Stimulated activated CD8-positive, alpha-beta memory T cell treated with anti-CD3 and anti-CD28 coated beads, Interleukin-4, amount 100 ng/mL, for 1 hour (primary cell): ENCODE measurements at places on chromosomes 3 and 15.

DNA sequence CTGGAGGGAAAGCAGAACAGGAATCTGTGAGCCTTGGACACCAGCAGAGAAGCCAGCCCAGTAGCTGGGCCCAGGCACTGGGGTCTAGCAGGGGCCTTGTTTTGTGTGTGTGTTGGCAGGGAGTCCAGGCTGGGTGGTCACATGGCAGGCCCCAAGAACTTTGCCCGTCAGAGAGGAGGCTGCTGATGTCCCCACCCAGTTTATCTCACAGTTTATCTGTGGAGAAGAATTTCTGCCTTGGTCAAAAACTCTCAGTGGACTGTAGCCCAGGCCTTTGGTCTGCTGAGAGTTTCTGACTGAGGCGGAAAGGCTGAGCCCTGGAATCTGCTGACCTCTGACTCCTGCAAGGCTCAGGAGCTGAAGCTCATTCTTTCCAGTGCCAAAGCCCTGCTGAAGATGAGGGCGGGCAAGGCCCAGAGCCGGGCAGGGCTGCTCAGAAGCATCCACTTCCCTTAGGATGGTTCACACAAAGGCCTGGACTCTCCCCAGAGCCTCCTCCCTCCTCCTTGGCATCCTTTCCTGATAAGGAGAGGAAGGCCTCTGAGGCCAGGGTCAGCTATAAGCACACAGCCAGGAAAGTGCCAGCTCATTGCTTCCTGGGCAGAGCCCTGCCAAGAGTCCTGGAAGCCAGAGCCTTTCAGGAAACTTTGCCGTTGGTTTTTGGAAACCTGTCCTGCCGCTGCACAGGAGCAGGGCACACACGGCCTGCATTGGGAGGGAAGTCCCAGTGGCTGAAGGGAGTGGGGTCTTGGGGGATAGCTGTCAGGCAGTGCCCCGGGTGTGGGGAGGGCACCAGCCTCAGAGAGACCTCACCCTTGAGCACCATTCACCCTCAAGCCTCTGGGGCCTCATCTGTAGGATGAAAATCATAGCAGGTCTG is 37.2 kb upstream of the SLCO2A1 start:
- DNase-seq: no peak

- no peak for DNase-seq
Measured at GRCh38 chr15:43988900-43989299, 162.1 kb downstream of the WDR76 start.

GRCh38 chr15:74277242-74277810 is 41.2 kb downstream of the CCDC33 start:
- DNase-seq: no peak

DNA sequence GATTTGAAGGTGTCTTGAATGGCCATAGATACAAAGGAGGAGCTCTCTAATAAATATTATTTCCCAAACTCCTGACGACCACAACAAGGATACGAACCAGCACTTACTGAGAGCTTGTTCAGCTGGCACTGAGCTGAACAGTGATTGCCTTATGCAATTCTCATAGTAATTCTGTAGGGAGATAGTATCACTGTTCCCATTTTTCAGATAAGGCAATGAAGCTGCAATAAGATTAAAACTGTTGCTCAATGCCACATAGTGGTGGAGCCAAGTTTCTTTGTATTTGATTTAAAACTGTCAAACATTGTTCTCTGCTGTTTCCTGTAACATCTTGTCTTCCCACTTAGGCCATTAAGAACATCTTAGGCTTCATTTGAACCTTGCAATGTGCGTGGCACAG is 163.9 kb downstream of the RPLP1 start:
- no peak for DNase-seq

- DNase-seq: no peak
Measured at GRCh38 chr3:151592287-151592686, 131.4 kb upstream of the IGSF10 start.

- no peak for DNase-seq
Measured at GRCh38 chr15:61331019-61331418, 101.9 kb upstream of the RORA start.

GRCh38 chr3:95715128-95715527 is 1099.3 kb upstream of the EPHA6 start:
- DNase-seq: no peak

GRCh38 chr3:166783206-166783605 is 596.9 kb downstream of the ZBBX start:
- no peak for DNase-seq

GRCh38 chr3:37660782-37661181 is 200.9 kb upstream of the CTDSPL start:
- DNase-seq: no peak

- no peak for DNase-seq
Measured at GRCh38 chr3:49616491-49616941, 57.6 kb upstream of the APEH start.

GRCh38 chr15:81014446-81015093 is 13.8 kb downstream of the TLNRD1 start:
- no peak for DNase-seq

GRCh38 chr3:136249593-136249992 is 547 bp upstream of the PCCB start:
- DNase-seq: no peak

- DNase-seq: no peak
Measured at GRCh38 chr3:187795207-187795960, 50.1 kb upstream of the BCL6 start.

GRCh38 chr15:29024662-29025061 is 138.9 kb downstream of the APBA2 start:
- DNase-seq: no peak

- no peak for DNase-seq
Measured at GRCh38 chr15:85407421-85408269, 27.2 kb downstream of the AKAP13 start.

GRCh38 chr3:44060164-44060563 is 181.5 kb upstream of the TOPAZ1 start:
- DNase-seq: no peak

GRCh38 chr3:108441071-108441507 is 69.3 kb downstream of the MYH15 start:
- DNase-seq: no peak

GRCh38 chr3:196546537-196546936 is 21.8 kb downstream of the WDR53 start:
- no peak for DNase-seq

- no peak for DNase-seq
Measured at GRCh38 chr15:62841269-62841628, 201.3 kb upstream of the TPM1 start.

DNA sequence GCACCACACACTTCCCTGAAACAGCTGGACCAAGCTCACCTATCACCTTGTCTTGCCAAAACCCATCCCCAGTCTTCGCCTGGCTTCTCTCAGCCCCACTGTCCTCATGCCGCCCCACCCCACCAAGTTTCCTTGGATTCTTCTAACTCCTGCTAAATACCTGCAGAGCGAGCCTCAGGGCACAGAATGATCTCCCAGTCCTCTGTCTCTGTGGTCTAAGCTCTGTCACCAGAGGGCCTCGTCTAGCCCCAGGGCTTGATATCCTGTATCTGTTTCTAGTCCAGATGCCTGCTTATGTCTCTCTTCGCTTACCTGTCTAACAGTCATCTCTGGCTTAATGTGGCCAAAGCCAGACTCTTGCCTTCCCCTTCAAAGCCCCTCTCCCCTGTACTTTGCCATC is 9.7 kb downstream of the CCDC12 start:
- DNase-seq: no peak

DNA sequence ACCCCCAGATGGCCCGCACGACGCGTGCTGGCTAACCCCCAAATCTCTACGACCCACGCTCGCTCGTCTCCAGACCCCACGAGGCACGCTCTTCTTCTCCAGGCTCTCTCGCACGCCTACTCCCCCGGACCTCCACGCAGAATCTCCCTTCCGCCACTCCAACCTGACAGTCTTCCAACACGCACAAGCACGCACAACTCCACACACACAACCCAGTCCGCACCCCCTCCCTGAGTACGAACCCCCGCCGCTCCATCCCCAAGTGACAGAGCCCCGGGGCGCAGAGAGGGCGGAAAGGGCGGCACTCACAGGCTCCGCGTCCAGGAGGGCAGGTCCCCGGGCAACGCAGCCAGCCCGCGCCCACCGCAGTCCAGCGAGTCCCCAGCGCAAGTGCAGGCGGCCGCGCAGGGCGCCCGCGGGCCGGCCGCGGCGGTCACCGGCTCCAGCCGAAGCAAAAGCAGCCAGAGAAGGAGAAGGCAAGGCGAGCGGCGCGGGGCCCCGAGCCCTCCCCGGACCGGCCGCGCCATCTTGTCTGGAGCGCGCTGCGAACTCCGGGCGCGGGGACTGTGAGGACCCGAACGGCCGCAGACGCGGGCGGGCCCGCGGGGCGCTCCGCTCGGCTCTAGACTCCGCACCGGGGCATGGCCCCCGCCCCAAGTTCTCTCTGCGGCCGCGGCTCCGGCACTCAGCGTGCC is 794 bp downstream of the LRIG1 start:
- DNase-seq: no peak

- DNase-seq: no peak
Measured at GRCh38 chr3:154701055-154701454, 271.1 kb upstream of the GPR149 start.

GRCh38 chr3:10988991-10989484 is 3.5 kb upstream of the SLC6A1 start:
- no peak for DNase-seq

DNA sequence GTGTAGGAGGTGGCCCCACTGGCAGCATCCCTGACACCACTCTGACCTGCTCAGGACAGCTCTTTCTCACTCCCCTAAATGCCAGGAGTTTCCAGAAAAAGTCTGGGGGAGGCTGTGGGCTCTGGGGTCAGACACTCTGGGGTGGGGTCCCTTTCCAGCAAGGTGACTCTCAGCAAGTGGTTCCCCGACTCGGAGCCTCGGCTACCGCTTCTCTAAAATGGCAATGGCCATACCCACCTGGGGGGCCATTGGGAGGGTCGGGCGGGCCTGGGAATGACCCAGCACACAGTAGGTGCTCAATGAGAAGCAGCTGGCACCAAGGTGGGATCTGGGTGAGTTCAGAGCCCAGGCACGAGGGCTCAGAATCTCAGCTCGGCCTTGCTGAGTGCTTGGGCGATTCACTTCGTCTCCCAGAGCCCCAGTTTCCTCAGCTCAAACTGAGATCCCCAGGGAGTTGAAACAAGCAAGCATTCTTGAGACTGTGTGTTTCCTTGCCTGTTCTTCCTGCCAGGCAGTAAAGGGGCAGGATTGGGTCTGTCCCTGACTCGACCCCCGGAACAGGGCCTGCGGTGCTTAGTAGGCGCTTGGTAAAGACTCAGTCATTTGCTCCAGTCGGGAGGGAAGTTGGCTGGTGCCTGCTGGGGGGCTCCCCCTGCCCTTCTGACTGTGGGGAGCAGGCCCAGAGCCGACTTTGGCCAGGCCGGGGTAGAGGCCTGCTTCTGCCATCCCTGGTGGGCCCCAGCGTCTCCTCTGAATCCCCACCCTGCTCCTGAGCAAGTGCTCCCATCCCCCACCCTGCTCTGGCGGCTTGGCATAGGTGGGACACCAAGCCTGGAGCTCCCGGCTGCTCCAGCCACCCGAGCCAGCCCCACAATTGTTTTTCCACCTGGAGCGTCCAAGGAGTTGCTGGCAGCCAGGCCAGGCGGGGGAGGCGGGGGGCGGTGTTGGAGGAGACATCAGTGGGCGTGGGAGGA is 32.9 kb upstream of the FBLN2 start:
- DNase-seq: no peak

GRCh38 chr15:69513450-69513960 is 60.9 kb downstream of the RPLP1 start:
- no peak for DNase-seq

DNA sequence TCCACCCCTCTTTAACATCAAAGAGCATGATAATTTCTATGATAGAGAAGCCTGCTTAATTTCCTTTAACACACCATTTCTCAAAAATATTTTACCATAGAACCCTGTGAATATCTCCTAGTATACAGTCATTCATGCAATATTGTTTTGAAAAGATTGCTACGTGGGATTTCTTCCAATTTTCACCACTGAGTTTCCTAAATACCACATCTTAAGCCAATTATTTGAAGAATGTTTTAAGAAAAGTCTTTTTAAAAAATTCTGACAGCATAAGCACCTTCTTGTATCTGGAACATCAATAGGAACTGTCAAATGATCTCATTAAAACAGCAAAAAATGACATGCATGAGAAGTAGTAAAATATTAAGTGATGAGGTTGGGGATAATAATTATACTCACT is 1126.7 kb downstream of the TUSC7 start:
- DNase-seq: no peak

- no peak for DNase-seq
Measured at GRCh38 chr3:13876451-13877100, 3.3 kb downstream of the WNT7A start.

DNA sequence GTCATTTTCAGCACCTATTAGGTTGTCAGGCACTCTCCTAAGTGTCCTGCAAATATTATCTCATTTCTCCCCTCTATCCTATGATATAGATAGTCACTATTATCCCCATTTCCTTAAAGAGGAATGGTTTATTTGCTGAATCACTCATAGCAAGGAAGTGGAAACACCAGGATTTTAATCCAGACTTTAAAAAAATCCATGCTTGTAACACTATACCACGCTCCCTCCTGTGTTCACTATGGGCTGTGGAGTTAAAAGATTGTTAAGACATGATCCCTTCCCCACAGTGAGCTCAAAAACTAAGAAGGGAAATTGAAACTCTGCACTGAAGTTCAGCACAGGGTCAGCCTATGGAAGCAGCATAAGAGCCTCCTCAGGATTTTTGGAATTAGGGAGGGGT is 60.2 kb downstream of the TMEM39A start:
- no peak for DNase-seq

DNA sequence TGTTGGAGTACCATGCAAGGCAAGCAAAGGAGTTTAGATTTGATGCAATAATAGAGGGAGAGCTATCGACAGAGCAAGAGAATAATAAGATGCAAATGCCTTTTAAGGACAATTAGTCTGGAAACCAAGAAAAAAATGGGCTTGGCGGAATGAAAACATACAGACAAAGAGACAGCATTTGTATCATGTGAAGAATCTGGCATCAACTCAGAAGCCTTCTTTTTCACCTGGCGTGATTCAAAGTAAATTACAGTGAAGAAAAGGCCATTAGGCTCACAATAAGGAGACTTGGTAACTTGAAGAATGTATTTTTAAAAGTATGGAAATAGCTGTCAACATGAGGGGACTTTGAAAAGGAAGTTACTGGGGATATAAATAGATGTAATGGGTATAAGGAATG is 521.2 kb upstream of the GOLIM4 start:
- DNase-seq: no peak
